ENCODE measurements at places on chromosomes 11 and 22.

DNA sequence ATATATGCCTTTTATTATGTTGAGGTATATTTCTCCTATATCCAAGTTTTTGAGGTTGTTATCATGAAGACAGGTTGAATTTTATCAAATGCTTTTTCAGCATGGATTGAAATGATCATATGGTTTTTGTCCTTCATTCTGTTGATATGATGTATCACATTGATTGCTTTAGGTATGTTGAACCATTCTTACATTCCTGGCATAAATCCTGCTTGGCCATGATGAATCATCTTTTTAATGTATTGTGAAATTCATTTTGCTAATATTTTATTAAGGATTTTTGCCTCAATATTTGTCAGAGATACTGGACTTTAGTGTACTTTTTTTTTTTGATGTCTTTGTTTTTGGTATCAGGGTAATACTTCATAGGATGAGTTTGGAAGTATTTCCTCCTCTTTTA, 283.8 kb upstream of the C11orf87 start:
- DNase-seq = no peak

DNA sequence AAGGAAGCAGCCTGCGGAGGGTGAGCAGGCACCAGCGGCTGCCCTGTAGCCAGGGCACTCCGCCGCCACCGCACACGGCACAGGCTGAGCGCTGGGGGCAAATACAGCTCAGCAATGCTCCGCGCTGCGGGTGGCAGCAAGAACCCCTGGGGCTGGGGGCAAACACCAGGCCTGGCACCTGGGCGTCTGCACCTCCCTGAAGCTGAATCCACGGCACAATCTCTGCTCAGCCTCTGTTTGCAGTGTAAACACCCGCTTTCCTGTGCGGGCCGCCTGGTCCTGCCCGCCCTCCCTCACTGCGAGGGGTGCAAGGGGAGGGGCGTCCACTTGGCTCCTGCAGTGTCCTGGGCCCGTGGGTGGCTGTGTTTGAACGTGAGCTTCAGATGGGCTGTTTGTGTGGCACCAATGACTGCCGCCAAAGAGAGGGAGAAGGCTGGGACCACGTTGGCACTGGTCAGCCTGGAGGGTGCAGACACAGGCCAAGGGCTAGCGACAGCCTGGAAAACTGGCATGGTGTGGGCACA, 14.8 kb upstream of the MPPED1 start:
- DNase-seq = no peak

DNA sequence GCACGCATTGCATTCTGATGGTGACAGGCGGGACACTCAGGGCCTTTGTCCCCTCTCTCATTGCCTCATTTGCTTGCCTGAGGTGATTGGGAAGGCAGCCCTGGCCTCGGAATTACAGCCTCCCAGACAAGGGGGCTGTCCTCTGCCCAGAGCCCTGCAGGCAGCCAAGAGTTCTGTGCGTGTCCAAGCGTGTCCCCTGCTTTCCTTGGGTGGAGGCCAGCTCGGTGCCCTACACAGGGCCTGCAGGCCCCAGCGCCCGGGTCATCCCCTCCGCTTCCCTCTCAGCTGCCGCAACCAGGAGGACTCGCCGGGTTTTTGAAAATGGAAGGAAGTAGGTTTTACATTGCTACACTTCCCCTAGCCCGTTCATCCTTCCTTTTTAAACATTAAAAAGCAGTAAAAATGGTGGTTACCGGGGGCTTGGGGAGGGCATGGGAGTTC, 1.9 kb downstream of the GRAMD4 start:
- DNase-seq = no peak

GRCh38 chr22:35368386-35368785, 12.5 kb upstream of the HMOX1 start:
- no peak for DNase-seq

DNA sequence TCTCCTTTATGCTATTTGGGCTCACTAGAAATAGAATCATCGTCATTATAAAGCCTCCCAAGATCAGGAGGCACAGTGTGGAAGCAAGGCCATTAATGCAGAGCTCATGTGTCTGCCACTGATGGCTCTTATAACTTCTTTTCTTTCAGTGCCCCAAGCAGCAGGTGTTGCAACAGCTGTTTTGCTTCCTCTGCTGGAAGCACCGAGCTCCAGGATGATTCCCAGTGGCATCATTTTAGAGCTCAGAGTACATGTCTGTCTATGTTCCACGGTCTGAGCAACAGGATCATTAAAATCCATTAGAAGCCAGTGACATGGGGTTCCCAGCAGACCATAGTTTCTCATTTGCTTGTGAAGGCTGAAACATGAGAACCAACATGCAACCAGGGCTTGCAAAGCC, 803.0 kb upstream of the FAT3 start:
- no peak for DNase-seq

DNA sequence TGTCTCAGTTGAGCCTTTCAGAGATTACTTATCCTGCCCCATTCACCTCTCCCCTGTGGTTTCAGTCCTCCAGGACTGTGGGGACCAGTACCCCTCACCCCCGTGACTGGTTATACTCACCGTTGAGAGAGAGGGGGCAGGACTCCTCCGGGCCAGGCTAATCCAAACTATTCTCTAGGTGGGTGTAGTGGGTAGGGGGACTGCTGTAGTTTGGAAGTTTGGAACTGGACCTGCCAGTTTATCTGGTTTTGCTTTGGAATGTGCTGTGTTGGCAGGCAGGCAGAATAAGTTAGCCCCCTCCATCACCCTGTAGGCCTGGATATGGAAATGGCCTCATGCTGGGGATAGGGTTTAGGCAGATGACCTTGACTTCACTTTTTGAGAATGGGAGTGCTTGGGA, 13.5 kb downstream of the TEAD1 start:
- no peak for DNase-seq

- DNase-seq = no peak
These were observed 68.3 kb downstream of the NFAM1 start for GRCh38 chr22:42363892-42364291.

GRCh38 chr11:86487671-86488070, 113.0 kb downstream of the CCDC81 start:
- DNase-seq = no peak

DNA sequence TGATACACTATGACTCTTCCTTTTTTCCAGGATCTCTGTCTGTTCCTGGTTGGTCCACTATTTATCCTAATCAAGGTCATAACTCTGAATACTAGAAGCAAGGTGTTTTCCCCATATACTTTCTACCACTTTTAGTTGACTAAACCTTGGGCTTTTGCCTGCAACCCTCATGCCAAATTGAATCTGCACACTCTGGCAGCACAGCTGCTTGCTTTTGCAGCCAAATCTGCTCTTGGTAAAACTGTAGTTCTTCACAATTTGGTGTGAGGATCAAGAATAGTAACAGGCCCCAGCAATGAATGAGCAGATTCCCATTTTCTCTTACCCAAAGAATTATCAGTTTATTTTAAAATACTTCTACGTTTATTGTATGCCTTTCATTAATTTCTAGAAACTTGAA, 586.5 kb upstream of the CNTN5 start:
- DNase-seq = no peak

GRCh38 chr11:40338739-40339138, 1120.7 kb downstream of the LRRC4C start:
- no peak for DNase-seq

DNA sequence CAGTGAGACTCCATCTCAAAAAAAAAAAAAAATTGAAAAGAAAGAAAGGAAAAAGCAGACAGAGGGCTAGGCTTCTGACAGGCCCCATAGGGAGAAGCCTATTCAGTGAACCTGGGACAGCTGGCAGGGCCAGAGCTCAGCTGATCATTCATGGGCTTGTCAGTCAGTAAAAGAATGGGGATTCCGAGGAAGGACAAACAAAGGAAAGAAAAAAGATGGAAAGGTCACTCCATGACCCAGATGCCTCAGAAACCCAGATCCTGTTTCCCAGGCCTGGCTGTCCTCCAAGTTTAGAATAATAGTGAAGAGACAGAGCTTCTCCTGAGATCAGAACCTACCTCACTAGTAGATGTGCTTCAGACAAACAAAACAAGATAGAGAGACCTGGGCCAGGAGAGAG, 34.3 kb upstream of the ASPHD2 start:
- no peak for DNase-seq

DNA sequence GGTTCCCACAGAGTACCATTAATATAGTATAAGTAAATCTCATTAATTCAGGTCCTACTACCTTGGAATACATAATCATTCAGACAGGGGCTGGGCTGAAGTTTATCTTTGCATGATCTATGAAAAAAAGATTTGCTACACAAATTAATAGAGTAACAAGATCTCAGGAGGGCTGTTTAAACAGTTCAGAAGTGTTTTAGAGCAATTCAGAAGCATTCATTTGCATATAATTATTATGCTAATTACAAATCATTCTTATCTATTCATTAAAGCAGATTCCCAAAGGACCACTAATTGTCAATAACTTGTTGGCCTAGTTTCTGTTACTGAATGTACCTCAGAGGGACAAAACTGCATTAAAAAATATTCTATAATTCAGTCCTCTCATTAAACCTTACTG, 40.5 kb downstream of the PITPNB start:
- no peak for DNase-seq

DNA sequence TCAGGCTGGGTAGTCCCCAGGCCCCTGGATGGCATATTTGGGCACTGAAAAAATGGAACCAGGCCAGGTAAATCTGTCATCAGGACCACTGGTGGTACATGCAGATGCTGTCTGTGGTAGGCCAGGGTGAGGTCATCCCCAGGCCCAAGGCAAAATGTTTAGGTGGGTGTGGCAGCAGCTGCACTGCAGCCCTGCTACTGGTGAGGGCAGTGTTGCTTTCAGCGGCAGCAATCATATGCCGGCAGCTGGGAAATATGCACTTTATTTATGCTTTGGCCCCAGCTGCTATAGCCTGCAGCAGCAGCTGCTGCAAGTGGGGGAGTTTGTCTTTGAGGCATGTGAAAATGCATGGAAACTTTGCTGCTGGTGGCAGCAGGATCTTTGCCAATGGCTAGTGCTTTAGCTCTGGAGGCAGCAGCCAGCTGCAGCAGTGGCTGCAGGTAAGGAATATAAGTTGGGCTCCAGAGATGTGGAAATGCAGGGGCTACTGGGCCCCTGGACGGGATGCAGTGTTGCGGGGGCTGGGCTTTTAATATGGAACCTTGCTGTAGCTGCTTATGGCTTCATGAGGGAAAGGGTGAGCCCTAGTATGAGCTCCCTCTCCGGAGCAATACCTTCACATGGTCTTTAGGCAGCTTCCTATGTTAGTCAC, 365.7 kb upstream of the CADM1 start:
- DNase-seq = no peak

DNA sequence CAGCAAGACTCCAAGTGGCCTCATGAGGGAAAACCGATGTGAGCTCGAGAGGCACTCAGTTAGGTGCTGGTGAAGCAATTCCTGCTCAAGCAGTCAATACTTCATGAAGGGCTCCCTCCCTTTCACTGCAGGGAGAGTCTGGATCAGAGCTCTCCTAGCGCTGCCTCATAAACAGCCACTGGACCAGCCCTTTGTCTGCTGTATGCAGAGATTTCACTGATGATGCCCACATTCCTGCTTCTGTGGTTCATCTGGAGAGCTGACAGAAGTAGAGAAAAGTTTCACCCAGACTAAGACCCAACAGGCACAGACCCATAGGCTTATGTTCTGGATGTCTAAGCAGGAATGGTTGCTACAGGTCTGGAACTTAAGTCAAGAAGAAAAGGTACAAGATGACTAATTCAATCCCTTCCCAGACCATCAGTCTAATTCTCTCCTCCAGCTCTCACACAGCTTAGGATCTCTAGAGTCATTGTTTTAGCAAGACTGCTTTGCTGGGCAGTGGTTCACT, 4.0 kb downstream of the UCP2 start:
- no peak for DNase-seq

GRCh38 chr11:24773322-24773721, 276.5 kb downstream of the LUZP2 start:
- DNase-seq = no peak

DNA sequence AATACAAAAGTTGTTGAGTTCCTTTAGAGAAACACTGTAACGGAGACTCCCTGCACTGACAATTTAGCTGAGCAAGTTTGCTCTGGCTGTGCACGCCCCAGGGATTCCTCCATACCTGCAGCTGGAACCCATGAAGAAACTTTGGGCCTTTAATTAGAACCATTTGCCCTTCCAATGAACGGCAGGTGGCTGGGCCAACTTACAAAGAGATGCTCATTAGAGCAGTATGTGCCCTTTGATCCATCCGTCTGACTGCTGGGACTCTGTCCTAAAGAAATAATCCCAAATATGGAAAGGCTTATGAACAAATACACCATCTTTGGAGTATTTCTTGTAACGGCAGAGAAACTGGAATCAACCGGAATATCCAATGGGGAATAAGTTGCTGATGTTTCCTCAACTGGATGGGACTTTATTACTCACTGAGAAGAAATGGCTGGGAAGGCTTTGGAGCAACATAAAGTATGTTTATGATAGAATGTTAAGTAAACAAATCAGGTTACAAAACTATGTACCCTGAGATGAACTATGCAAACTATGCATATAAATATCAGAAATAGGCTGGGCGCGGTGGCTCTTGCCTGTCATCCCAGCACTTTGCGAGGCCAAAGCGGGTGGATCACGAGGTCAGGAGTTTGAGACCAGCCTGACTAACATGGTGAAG, 24.4 kb upstream of the FBLN1 start:
- DNase-seq = no peak

DNA sequence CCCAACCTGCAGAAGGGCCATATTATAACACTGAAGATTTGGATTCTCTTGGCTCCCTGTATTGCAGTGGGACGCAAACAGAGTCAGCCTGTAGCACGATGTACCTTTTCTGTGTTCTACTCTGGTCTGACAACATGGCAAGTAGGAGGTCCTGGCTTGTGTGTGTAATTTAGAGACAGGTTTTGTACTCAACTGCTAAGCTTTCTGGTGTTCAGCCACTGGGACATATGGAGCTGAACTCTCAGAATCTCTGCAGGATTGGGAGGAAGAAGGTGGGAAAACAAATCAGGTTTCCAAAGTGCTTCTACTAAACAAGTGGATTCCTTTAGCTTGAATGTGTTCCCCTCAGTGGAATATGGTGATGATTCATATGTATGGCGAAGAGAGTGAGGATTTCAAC, 192.5 kb upstream of the MTMR2 start:
- DNase-seq = no peak

DNA sequence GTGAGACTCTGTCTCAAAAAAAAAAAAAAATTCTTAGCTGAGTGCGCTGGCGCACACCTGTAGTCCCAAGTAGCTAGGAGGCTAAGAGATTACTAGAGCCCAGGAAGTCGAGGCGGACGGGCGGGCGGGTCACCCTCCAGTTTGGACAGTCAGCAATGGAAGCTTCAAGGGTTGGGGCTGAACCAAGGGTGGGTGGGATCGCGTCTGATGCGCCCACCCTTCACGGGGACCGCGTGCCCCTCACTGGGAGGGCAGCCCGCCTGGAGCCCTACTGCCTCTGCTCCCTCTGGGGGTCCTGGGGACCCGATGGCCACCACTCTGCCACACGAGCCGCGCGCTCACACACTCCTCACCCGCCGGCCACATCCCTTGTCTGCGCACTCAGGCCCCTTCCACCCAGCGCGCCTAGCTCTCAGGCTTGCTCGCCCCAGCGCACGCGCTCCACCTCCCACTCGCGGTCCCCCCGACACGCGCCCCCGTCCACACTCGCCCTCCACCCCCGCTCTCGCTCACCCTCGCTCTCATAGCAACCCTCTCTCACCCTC, 494 bp downstream of the CHID1 start:
- no peak for DNase-seq

- no peak for DNase-seq
These were observed 14.4 kb downstream of the ELMOD1 start for GRCh38 chr11:107605061-107606006.

GRCh38 chr22:36862251-36863242, 1.7 kb downstream of the NCF4 start:
- DNase-seq = no peak

GRCh38 chr22:47543447-47543846, 781.0 kb downstream of the TBC1D22A start:
- no peak for DNase-seq

- DNase-seq = no peak
These were observed 46.7 kb upstream of the LIPT2 start for GRCh38 chr11:74540270-74540669.

GRCh38 chr11:11978098-11978637, 30.3 kb downstream of the DKK3 start:
- no peak for DNase-seq
